ENCODE measurements at places on chromosomes 1 and 21.

DNA sequence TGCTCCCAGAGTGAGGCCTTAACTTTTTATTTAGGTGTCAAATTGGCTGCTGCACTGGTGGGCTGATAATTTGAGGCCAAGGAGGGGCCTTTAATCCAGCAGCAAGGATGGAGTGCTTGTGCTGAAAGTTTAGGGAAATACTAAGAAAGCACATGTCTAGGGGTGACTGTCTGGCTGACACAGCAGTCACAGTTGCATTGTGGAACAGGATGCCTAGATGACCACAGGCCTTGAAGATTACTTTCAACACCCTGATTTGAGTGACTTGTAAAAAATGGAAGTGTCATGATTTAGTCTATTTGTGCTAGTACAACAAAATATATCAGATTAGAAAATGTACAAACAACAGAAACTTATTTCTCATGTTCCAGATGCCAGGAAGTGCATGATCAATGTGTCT, 57.7 kb downstream of the ZNF697 start:
- no peak for DNase-seq

- no peak for DNase-seq
Measured at GRCh38 chr1:180169640-180170195, 15.0 kb downstream of the QSOX1 start.

DNA sequence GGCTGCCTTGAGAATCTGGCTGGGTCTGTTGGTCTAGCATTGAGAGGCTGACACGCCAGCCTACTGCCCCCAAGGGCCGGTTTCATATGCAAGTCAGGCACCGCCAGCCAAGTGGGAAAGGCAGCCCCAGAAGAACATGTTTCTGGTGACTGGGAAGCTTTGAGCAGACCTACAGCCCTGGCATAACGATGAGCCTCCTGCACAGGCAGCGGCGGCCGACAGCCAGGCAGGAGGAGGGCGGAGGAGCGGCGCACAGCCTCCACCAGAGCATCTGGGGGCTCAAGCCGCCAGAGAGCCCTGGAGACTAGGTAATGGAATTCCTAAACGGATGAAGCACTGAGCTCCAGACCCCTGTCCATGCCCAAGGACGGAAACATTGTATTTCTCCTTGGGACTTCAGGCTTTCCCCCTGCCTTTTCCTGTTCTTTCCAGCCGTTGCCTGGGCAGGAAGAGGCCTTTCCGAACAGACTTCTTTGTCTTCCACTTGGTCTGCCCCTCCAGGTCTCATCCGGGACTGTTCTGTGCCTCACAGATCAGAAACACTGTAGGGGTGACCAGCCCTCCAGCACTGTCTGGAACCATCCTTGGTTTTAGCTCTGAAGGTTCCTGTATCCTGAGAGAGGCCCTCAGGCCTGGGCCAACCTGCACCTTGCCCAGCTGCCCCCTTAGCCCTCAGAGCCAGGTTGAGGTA, 59.5 kb downstream of the IRF2BP2 start:
- DNase-seq, result no peak

- no peak for DNase-seq
Measured at GRCh38 chr1:220299337-220299736, 27.1 kb upstream of the RAB3GAP2 start.

- DNase-seq, result no peak
Measured at GRCh38 chr1:212721388-212722247, 22.0 kb upstream of the BATF3 start.

DNA sequence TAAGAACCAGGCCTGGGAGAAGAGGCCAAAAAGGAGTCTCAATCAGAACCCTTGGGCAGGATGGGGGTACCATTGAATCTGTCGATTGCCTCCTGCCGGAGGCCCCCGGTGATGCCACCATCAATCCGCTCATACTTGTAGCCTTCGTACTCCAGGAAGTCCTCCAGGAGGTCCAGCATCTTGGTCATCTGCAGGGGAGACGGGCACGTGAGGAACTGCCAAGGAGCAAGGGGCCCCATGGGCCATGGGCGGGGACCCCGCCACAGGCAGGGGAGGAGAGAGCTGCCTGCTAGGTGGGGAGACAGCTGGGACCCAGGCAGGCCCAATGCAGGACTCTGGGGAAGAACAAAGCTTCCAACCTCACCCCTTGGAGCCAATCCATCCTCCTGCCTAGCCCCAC, 48.6 kb downstream of the CHD5 start:
- DNase-seq, result no peak

All from activated naive CD8-positive, alpha-beta T cell treated with anti-CD3 and anti-CD28 coated beads, Interleukin-2, amount 50 U/mL, for 16 hours (primary cell).